Esophagus squamous epithelium (tissue), 5 donors: ENCODE measurements at places on chromosomes 11 and 22.

DNA sequence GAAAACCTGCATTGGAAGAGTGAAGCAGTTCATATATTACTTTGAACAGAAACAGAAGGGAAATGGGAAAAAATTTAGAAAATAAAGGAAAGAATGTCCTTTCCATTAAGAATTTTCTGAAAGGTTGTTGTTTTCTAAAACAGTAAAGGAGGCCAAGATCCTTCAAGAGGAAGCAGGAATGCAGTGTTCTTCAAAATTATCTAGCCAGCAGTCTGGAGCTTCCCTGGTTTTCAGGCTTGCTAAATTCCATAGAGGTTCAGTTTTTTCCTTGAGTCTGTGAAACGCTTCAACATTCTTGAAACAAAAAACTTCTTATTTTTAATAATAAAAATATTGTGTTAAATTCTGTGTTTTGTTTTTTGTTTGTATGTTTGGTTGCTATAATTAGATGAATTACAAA is 189.0 kb upstream of the ANO3 start:
- no peaks in the 10 kb centered on the region for H3K36me3 ChIP-seq
- H3K27ac ChIP-seq, result no peak overlapping the region
- no peaks in the 10 kb centered on the region for H3K27me3 ChIP-seq
- no peaks in the 10 kb centered on the region for H3K4me1 ChIP-seq
- DNase-seq, result no peak
- H3K4me3 ChIP-seq, result no peak overlapping the region

DNA sequence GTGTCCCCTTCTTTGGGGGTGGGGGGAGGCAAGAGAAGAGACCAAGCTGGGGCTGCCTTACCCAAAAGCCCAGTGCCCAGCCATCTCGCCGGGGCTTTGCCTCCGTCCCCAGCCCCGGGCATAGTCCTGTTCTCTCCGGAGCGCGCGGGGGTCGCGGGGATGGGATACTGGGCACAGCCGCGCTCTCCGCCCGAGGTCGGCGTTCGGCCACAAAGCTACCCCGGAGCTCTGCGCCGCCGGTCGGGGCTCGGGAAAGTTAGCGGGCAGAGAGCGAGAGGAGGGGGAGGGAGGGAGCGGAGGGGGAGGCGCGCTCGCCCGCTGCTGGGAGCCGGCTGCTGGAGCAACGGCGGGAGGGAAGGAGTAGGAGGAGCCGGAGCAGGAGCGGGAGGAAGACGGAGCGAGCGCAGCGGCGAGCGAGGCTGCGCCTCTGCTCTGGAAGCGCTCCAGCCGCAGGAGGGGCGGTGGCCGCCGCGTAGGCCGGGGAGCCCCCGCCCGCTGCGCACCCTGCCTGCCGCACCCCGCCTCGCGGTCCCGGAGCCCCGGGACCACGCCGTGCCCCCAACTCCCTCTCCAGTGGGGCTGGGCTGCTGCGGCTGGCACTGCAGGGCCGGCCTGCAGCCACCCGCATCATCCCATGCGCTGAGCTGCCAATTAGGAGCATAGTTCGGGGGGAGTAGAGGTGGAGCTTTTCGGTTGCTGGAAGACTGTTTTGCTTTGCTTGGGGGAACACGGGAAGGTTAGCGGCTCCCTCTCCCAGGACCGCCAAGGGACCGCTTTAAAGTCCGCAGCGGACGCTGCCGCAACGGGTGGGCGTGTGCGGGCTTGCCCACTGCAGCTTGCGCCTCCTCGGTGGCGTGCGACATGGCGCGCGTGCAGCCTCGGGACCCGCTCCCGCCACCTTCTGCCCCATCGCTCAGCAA is at the start of gene SCN4B:
Gene SCN4B, minus strand, starts transcription at position 272 of the 920 bp plus-strand sequence. Its CDS starts 150 bp downstream, at position 122.
- H3K4me3 ChIP-seq, result peak within 1 kb of the TSS; percentile 52
- H3K27me3 ChIP-seq, result peaks cover 13% of the 10 kb centered on the region
- H3K36me3 ChIP-seq, result no peaks in the 10 kb centered on the region
- DNase-seq, result no peak
- H3K4me1 ChIP-seq, result peaks cover 22% of the 10 kb centered on the region

GRCh38 chr11:117430293-117430955 is 102.8 kb downstream of the CEP164 start:
- no peak overlapping the region for H3K4me3 ChIP-seq
- peaks cover 18% of the 10 kb centered on the region for H3K27me3 ChIP-seq
- H3K36me3 ChIP-seq, result no peaks in the 10 kb centered on the region
- no peaks in the 10 kb centered on the region for H3K4me1 ChIP-seq
- DNase-seq, result no peak

GRCh38 chr11:126265811-126266210 is 2.9 kb downstream of the SRPRA start:
- H3K4me3 ChIP-seq, result no peak overlapping the region
- H3K36me3 ChIP-seq, result peaks cover 38% of the 10 kb centered on the region
- no peak for DNase-seq
- H3K27ac ChIP-seq, result no peak overlapping the region
- H3K27me3 ChIP-seq, result no peaks in the 10 kb centered on the region
- H3K4me1 ChIP-seq, result peaks cover 28% of the 10 kb centered on the region

DNA sequence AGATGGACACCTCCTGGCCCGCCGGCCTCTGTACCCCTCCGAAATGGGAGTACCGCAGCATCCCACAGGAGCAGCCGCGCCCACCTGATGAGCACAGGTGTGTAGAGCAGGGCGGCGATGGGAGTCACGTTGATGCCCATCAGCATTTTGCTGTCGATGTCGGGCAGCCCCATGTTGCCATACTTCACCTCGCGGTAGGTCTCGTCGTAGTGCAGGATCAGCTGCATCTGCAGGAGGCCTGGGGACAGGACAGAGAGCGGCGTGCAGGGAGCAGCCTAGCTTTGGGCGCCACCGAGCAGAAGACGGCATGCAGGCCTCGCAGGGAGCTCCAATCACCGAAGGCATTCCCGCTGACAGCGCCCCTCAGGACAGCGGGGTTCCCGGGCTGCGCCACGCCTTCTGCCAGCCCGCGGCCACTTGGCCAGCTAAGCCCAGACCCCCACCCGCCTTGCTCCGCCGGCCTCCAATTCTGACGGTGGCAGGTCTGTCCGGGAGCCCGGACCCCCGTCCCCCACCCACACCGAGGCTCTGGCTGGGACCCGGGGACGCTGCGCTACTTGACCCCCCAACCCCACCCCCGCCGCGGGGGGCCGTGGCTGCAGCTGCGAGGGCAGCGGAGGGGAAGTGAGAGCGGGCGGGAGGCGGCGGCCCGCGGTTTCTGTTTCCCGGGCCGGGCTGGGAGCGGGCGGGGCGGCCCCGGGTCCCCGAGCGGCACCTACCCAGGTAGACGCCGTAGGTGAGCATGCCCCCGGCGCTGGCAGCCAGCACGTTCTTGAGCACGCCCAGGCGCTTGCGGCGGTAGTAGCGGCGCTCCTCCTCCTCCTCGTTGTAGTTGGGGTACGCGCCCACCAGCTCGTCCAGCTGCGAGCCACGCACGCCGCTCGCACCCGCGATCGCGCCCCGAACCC is 705 bp downstream of the UNC93B1 start:
- DNase-seq, result no peak
- H3K36me3 ChIP-seq, result no peaks in the 10 kb centered on the region
- peak overlapping the region; percentile 94 for H3K4me3 ChIP-seq
- H3K4me1 ChIP-seq, result peaks cover 6% of the 10 kb centered on the region
- H3K27me3 ChIP-seq, result no peaks in the 10 kb centered on the region
